ENCODE measurements at places on chromosomes 16 and 17.

- no peak for DNase-seq
These were observed 541.9 kb upstream of the CDH11 start for GRCh38 chr16:65663774-65664173.

DNA sequence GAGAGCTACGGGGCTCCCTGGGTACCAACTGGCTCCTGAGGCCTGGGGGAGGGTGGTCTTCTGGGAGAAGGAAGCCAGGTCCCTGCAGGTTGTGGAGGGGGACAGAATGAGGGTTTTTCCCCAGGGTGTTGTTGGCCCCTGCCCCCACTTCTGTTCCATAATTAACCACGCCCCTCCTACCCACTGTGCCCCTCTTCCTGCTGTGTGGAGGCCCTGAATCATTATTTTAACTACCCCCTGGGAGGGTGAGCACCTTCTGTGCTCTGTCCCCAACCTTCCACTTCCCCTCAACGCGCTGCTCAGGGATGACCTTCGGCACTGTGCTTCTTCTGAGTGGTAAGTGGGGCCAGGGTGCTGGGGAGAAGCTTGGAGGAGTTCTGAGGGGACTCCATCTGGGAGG is at the start of gene ITGAD:
TSS of gene ITGAD (plus strand) at position 280 of the 400 bp plus-strand sequence. CDS start at position 306, 26 bp downstream.
- no peak for DNase-seq

GRCh38 chr16:60485872-60486489 is 1550.3 kb downstream of the CDH8 start:
- DNase-seq, result no peak

GRCh38 chr17:47741793-47742145 is 8.7 kb downstream of the TBX21 start:
- DNase-seq, result no peak

DNA sequence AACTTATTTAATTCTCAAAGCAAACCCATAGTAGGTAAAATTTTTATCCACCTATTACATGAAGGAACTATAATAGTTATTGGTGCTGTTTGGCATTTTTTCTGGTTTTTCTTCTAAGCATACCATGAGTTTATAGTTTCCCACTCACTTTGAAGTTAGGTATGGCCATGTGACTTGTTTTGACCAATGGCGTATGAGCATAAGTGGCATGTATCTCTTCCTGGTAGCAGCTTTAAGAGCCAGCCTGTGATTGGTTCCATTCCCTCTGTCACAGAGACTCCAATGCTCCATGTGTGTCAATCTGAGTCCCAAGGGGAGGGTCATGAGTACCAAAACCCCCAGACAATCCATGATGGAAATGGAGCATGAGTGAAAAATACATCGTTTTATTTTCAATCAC is 282.9 kb upstream of the N4BP1 start:
- no peak for DNase-seq

DNA sequence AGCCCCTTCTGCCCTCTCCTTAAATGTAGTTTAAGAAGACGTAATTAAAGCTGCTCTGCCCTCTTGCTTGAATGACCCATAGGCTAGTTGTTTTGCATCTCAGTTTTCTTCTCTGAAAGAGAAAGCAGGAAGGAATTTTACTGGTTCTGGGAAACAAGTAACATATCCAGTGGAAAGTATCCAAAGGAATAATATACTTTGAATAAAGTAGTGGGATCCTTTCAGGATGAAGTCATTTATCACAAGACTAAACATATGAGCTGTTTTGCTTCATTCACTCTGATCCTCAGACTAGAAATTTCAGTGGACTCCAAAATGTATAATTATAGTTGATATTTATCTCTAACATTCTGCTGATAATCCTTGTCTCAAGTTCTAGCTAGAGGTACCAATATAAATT is 1297.6 kb upstream of the GOT2 start:
- DNase-seq, result no peak

GRCh38 chr16:46658925-46659324 is 30.1 kb downstream of the VPS35 start:
- no peak for DNase-seq

- DNase-seq, result no peak
These were observed 20.5 kb downstream of the PRKCB start for GRCh38 chr16:23856251-23856709.

DNA sequence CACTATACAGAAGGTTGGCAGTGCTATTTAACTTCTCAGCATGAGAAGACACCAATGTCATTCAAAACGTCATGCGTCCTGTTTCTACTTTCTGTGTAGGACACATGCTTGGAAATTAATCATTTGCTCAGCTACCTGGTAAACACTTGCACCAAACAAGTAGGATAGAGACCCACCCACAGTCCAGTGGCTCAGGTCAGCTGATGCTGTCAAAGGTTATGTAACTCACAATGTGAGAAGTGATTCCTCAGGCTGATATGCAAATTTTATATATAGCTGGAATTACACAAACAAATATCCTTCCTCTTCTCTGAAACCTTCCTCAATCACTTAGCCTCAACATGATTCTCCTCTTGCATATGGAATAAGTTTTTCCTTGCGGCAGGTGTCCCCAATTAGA is 59.6 kb downstream of the ZZEF1 start:
- no peak for DNase-seq

DNA sequence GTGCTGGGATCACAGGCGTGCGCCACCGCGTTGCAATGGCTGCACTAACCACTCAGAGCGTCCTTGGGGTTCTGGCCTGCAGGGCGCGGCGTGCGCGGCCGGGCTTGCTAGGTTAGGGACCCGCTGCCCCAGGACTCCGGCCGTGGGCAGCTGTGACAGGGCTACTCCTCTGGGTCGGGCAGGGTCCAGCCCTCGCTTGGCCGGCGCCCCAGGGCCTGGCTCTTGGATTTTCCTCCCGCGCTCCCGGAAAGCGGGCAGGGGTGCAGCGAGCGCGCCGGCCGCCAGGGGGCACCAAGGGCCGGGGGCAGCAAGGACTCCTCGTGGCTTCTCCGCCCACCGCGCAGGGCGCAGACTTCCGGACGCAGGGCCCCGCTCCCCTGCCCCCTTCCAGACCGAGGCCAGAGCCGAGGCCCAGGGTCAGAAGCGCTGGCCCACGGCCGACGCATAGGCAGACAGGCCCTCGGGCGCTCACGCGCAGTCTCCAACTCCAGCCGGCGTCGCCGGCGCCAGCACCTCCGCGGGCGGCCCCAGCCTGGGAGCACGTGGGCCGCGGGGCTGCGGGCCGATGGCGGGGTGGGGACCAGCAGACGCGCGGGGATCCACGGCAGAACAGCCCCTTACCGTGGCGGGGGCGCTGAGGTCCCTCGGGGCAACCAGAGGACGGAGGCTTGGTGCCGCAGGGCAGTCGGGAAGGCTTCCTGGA is 355 bp downstream of the TLE7 start:
- no peak for DNase-seq

DNA sequence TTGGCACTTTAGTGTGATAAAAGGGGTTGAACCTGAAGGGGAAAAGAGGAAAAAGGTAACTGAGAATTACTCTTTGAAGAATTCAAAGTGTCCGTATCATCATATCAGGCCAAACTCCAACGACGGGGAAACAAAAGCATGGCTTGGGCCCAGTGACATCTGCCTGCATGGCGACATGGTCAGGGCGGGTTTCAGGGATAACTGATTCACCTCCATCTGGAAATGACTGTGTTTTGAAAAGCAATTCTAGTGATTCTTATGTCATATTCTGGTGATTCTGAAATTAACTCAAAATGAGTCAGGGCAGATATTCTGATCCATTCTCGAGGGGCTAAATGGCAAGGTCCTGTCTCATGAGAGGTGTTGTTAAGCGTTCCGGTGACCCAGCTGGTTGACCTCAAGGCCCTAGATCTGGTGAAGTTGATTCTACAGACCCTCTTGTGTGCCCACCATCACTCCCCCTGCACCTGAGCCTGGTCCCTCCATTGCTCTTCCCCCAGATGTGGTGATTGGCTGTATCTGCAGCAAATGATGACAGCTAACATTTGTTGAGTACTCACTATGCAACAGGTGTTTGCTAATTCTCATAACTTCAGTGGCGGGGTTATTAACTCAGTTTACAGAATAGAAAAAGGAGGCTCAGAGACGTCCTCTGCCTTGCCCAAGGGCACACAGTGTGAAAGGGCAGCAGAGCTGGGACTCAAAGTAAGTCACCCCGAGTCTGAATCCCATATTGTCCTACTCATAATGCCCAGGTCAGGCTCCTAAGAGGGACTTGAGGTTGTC is 251.8 kb downstream of the MAF start:
- DNase-seq, result no peak

DNA sequence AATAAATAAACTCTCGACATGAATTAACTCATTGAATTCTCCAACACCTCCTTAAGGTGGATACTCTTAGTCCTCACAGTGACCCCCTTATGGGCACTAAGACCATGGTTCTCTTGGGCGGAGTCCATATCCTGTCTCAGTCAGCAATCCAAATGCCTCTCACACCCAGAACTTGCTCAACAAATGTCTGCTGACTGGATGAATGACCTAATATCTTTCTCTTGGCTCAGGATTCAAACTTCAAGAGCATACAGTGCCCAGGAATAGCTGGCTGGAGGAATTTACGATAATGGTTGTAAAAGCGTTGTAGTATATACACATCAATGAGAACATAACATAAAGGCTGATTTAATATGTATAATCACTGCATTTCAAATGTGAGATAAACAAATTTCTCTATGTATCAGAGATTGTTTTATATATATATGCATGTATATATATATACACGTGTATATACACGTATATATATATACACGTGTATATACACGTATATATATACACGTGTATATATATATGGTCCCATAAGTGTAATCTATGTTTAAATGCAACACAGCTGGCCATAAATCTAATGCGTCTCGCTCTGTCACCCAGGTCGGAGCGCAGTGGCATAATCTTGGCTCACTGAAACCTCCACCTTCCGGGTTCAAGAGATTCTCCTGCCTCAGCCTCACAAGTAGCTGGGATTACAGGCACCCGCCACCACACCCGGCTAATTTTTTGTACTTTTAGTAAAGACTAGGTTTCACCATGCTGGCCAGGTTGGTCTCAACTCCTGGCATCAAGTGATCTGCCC is 6.5 kb upstream of the UBB start:
- DNase-seq, result no peak

GRCh38 chr16:55426865-55427484 is 52.0 kb upstream of the MMP2 start:
- no peak for DNase-seq

- no peak for DNase-seq
These were observed 10.6 kb upstream of the HOXB2 start for GRCh38 chr17:48555258-48556228.

- DNase-seq, result no peak
These were observed 1.4 kb downstream of the GIT1 start for GRCh38 chr17:29588017-29588561.

- no peak for DNase-seq
These were observed 410.4 kb downstream of the CPPED1 start for GRCh38 chr16:12393239-12393638.

- no peak for DNase-seq
These were observed 44.9 kb downstream of the SLC47A1 start for GRCh38 chr17:19578545-19578944.

- no peak for DNase-seq
These were observed 26.0 kb upstream of the RSL1D1 start for GRCh38 chr16:11877374-11877773.

- DNase-seq, result no peak
These were observed 25.4 kb upstream of the NSRP1 start for GRCh38 chr17:30091121-30091670.

GRCh38 chr17:42766124-42766523 is 5.1 kb downstream of the RAMP2 start:
- DNase-seq, result no peak

DNA sequence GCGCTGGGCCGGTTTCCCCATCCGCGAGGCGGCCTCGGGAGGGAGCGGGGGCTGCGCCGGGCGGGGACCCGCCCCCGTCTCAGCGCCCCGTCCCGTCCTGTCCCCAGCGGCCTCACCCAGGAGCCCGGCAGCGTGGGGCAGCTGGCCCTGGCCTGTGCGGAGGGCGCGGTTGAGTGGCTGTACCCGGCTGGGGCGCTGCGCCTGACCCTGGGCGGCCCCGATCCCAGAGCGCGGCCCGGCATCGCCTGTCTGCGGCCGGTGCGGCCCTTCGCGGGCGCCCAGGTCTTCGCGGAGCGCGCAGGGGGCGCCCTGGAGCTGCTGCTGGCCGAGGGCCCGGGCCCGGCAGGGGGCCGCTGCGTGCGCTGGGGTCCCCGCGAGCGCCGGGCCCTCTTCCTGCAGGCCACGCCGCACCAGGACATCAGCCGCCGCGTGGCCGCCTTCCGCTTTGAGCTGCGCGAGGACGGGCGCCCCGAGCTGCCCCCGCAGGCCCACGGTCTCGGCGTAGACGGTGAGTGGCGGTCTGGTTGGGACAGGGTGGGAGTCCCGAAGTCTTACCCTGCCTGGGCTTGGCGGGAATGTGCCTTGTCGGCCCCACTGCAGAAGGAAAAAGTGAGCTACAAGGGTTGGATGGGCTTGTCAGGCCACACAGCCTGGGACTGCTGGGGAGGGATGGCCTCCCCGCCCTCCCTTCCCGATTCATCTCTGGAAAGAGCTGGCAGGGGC is 720 bp downstream of the METRN start:
- DNase-seq, result no peak

GRCh38 chr17:46020998-46021397 is 21.9 kb downstream of the STH start:
- no peak for DNase-seq

- DNase-seq, result no peak
These were observed 26.8 kb upstream of the CIBAR2 start for GRCh38 chr16:85138825-85139627.

DNA sequence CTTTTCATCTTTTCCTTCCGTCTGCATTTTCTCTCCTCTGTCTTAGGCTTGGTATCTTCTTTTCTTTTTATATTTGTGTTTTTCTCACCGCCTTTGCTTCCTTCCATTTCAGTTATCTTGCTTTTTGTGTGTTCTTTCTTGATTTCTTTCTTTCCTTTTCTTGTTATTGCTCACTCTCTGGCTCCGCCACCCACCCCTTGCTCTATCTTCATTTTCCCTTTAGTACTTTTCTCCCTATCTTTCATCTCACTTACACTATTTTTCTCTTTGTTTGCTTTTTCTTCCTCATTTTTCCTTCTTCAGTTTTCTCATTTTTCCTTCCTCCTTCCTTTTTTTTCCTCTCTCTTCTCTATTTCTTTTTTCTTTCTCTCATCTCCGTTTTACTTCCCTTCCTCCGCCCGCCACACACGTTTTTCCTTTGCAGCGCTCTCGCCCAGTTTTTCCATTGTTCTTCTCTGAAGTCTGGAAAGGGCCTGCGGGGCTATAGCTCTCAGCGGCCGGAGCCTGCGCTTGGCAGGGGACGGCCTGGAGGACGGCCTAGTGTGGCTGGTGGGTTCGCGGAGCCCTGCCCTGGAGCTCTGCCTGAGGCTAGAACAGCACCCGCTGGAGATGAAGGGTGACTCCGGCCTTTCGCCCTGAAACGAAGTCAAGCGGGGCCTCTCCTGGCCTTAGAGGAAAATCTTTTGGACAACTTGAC is 5.2 kb upstream of the HOXB13 start:
- DNase-seq, result no peak

DNA sequence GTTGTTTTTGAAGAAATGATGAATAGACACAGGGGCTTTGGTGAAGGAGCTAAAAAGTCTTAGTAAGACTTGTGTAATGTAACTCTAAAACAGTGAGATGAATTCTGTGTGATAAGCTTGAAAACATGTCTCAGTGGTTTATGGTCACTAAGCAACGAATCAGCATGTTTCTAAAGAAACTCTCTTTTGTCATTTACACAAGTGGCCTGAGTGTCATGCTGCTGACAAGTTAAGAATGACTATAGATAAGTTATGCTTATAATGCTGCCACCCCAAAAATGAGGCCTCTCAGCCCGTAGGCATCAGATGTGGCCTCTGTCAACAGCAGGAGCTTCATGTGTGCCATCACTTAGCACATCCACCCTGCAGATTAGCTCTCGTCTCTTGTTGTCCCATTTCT is 8.7 kb downstream of the COX10 start:
- DNase-seq, result no peak

GRCh38 chr17:37717627-37718323 is 27.1 kb downstream of the HNF1B start:
- DNase-seq, result no peak
